ENCODE measurements at places on chromosomes 4 and X.

DNA sequence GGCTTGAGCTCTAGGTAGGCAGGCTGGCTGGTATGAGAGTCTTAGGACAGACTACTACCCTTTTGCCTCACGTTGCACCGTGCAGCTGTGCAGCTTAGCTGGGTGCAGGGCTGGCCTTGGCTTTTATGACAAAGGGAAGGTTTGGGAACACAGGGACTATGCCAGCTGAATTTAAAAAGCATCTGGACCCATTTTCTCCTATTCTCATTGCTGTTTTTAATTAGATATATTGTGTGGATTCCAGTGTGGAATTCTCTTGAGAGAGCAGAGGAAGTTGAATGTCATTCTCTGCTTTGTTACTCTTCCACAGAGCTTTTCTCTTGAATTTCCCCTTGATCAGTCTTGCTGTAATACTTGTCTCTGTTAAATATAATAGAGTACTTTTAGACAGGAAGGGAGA, 192.7 kb downstream of the ZNF330 start:
- no peak for DNase-seq

GRCh38 chrX:121064579-121064978, 17.2 kb downstream of the GLUD2 start:
- DNase-seq, result no peak

GRCh38 chrX:153643431-153644351, 3.3 kb upstream of the DUSP9 start:
- no peak for DNase-seq

GRCh38 chrX:16188687-16189086, 21.4 kb downstream of the MAGEB17 start:
- no peak for DNase-seq

GRCh38 chr4:3765271-3766035, 732 bp upstream of the ADRA2C start:
- DNase-seq, result peak; percentile 15

DNA sequence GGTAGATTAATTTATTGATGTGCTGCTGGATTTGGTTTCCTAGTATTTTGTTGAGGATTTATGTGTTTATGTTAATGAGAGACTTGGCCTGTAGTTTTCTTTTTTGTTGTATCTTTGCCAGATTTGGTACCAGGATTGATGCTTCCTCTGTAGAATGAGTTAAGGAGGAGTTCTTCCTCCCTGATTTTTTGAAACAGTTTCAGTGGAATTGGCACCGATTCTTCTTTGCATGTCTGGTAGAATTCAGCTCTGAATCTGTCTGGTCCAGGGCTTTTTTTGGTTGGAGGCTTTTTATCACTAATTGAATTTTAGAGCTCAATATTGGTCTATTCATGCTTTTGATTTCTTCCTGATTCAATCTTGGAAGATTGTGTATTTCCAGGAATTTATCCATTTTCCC, 174.0 kb upstream of the NDST4 start:
- no peak for DNase-seq

- DNase-seq, result no peak
Measured at GRCh38 chrX:121256647-121257046, 209.2 kb downstream of the GLUD2 start.

DNA sequence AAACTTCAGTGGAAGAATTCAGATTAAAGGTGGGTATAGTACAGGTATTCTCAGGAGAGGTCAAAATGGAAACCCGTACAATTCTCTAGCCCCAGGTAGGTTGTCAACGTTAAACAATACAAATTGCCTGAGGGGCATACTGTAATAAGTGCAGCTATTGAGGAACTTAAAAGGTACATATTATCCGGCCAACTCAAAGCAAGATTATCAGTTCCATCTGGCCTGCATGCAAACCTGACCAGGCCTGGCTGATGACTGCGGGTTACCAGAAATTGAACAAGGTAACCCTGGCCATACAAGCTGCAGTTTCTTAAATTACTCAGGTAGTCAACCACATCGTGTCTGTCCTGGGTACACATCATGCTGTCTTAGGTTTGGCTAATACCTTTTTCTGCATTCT, 12.3 kb upstream of the ZNF630 start:
- no peak for DNase-seq

DNA sequence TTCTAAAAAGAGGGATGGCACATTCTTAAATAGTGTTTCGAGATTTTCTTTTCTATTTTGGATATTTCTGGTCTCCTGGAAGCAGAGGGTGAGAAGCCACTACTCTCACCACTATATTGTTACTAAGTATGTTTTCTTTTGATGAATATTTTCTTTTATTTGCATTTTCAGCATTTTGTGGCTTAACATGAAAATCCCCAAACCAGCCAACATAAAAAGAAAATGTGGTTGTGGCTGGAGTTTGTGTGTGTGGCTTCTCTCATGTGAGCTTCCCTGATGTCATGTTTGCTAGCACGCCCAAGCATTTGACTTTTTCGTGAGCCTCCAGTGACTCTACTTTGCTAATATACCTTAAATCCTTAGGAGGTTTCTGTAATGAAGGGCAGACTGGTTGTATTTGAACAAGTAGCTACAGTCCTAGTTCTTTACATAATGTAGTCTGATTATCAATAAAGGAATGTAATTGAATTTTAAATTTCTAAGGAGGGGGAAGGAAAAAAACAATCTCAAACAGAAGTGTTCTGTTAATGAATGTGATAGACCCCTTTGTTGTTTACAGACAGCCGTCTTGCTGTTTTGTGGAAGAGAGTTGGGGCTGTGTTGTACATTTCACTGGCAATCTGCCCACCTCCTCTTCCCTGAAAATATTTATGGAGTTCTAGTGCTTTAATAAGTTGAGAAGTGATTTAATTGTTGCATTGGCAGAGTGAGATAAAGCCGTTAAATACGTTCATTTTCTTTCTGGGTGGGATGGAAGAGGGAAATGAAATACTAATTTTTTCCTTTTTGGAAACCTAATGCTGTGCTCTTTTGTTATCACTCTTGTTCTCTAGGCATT, 114.6 kb downstream of the ARHGAP10 start:
- DNase-seq, result peak; percentile 12

- no peak for DNase-seq
Measured at GRCh38 chr4:117640836-117641235, 393.4 kb upstream of the NDST3 start.

DNA sequence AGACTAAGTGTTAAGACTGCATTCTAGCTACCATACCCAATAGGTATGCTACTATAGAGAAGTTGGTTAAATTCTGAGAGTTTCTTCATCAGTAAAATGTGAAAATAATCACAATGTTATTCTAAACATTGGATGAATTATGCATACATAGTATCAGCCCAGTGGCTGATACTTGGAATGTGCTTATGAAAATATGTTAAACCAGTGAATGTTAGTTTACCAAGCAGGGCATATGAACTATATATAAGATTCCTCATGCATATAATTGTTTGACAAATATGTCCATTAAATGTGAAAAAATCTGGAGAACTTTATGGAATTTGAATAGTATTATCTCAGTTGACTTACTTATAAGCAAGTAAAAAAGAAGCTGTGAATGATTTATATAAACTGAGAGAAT, 296.1 kb downstream of the IL15 start:
- DNase-seq, result no peak

GRCh38 chr4:186297013-186297645, 31.1 kb downstream of the F11 start:
- DNase-seq, result no peak

- DNase-seq, result peak; percentile 72
Measured at GRCh38 chr4:36244257-36245082, at the start of gene ARAP2. ARAP2 (minus strand) TSS chr4:36244514; CDS start chr4:36229486, 15,028 bp downstream.

- no peak for DNase-seq
Measured at GRCh38 chr4:78002260-78002659, 54.9 kb upstream of the FRAS1 start.

DNA sequence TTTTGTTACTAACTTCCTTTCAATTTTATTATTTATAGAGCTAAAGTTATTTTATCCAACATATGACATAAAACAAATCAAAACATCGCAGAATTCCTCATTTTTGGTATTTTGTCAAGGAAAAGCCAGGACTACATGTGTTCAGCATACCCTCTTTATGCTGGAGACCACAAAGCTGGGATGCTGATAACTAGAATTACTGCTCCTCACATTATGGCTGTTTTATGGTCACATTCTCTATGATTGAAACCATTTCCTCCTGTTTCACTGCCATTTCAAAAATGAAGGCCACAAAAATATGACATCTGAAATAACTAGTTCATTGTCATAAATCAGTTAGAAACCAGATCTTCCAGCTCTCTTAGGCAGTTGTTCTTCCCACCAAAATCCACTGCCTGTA, 41.7 kb downstream of the KLHL34 start:
- DNase-seq, result no peak

DNA sequence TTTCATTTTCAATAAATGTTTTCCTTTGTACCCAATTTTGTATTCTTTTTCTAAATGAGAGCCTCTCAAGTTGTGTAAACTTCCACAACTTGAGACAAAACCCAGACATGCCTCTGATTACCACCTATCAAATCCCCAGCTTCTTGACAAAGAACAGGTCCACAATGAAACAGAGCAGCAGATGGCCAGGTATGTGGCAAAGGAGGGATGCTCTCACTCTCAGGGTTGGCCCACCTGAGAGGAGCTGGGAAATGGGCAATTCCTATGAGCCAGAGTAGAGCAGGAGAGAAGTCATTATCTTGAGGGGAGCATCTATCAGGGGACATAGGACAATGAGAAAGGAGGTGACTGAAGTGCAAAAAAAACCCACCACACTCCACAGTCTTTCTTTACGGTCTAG, 273.5 kb upstream of the FAM241A start:
- no peak for DNase-seq

DNA sequence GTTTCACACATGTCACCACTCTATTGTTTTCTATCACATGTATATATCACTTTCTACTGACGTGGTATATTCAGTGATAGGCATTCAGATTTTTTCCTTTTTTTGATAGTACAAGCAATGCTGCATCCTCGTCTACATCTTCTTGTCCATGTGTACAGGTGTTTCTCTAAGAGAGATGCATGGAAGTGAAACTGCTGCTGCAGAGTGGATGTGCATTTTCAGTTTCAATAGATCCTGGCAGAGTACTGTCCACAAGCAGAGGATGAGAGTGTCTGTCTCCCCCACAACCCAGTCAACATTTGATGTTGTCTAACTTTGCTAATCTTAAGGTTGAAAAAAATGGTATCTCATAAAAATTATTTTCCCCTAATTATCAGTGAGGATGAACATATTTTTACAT, 194.0 kb upstream of the CASK start:
- no peak for DNase-seq

DNA sequence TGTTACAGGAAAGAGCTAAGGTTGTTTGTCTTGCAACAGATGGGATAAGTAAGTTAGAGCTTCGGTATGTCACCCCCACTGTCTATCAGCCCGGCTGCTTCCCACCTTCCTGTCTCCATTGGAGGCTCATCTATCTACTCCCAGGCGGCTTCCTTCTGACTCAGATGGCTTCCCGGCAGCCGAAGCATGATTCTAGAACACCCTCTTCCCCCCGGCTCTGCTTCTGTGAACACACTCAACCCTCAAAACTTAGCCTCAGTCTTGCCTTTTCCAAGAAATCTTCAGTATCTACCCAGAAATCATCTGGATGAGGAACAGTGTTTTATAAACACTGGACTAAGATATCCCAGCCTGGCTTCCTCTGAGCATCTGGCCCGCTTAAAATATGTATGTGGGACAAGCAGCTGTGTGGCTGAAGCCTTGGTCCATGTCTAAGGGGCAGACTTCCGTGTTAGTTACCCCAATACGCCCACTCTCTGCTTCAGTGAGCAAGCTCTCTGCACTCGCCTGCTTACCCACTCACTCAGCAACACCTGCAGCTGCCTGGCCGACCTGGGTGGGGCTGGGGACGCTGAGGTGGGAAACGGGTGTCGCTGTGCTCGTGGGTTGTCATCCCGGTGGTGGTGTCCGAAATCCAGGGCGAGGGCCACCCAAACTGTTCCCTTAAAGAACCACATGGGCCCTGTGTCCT, 12.0 kb upstream of the SLC2A9 start:
- no peak for DNase-seq

DNA sequence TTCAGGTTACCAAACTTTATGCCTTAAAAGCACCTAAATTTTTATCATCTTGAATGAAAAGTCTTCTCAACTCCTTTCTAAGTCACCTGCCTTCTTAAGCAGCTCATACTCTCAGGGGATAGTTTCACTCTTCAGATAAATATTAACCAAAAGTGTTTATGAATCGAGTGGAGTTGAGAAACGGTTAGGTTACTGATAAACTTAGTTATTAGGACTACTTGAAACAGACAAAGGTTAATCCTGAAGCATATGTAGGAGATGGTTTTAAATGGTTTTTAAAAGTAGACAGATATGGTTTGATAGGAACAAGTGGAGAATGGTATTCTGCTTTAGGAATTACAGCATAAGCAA, 32.8 kb downstream of the CLDN22 start:
- no peak for DNase-seq

DNA sequence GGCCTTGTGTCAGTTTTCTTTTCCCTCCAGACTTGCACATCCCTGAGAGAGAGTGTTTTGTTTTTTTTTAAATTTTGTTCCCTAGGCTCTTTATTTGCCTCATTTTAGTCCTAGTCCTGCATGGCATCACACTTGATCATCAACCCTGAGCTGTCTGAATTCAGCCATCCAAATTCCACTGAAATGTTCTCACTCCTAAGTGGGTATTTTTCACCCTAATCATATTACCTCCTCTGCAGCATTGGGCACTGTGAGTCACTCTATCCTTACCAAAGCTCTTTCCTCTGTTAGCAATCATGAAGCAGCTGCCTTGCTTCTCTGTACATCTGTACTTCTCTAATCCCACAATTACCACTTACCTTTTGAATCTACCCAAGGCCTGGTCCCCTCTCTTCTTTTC, 356.6 kb upstream of the MAGEB2 start:
- no peak for DNase-seq

DNA sequence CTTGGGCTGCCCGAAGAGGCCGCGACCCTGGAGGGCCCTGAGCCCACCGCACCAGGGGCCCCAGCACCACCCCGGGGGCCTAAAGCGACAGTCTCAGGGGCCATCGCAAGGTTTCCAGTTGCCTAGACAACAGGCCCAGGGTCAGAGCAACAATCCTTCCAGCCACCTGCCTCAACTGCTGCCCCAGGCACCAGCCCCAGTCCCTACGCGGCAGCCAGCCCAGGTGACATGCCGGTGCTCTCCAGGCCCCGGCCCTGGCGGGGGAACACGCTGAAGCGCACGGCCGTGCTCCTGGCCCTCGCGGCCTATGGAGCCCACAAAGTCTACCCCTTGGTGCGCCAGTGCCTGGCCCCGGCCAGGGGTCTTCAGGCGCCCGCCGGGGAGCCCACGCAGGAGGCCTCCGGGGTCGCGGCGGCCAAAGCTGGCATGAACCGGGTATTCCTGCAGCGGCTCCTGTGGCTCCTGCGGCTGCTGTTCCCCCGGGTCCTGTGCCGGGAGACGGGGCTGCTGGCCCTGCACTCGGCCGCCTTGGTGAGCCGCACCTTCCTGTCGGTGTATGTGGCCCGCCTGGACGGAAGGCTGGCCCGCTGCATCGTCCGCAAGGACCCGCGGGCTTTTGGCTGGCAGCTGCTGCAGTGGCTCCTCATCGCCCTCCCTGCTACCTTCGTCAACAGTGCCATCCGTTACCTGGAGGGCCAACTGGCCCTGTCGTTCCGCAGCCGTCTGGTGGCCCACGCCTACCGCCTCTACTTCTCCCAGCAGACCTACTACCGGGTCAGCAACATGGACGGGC, 579 bp downstream of the ABCD1 start:
- no peak for DNase-seq

GRCh38 chr4:74805601-74806000, 11.3 kb upstream of the BTC start:
- DNase-seq, result no peak

- no peak for DNase-seq
Measured at GRCh38 chr4:143046454-143046853, 138.3 kb upstream of the USP38 start.

Measured in activated CD4-positive, alpha-beta T cell treated with anti-CD3 and anti-CD28 coated beads, Interleukin-2, amount 50 U/mL, for 48 hours (primary cell).